H7 (cell line): ENCODE measurements at places on chromosomes 6 and 20.
A peak's percentile ranks its signal among the peaks of the same experiment; 100 is the strongest.

GRCh38 chr6:30686009-30686907 lies at the start of gene PPP1R18:
TSS of gene PPP1R18 (minus strand) at chr6:30686645. CDS start at chr6:30686018, 627 bp downstream.
- DNase-seq = peak; percentile 93

GRCh38 chr6:134995536-134995935 lies 45.6 kb upstream of the ALDH8A1 start:
- DNase-seq = no peak

GRCh38 chr20:62143957-62144825 lies 622 bp downstream of the SS18L1 start:
- DNase-seq = peak; percentile 90

GRCh38 chr6:119533603-119534279 lies 184.2 kb upstream of the MAN1A1 start:
- no peak for DNase-seq

- DNase-seq = peak; percentile 91
Observed at GRCh38 chr20:63442100-63442493, 30.4 kb downstream of the KCNQ2 start.
